ENCODE measurements at places on chromosomes 12 and 14.

- H3K27me3 ChIP-seq: no peaks in the 10 kb centered on the region
- H3K4me1 ChIP-seq: no peaks in the 10 kb centered on the region
- no peak for DNase-seq
These were observed 37.9 kb upstream of the BTG1 start for GRCh38 chr12:92183575-92183974.

DNA sequence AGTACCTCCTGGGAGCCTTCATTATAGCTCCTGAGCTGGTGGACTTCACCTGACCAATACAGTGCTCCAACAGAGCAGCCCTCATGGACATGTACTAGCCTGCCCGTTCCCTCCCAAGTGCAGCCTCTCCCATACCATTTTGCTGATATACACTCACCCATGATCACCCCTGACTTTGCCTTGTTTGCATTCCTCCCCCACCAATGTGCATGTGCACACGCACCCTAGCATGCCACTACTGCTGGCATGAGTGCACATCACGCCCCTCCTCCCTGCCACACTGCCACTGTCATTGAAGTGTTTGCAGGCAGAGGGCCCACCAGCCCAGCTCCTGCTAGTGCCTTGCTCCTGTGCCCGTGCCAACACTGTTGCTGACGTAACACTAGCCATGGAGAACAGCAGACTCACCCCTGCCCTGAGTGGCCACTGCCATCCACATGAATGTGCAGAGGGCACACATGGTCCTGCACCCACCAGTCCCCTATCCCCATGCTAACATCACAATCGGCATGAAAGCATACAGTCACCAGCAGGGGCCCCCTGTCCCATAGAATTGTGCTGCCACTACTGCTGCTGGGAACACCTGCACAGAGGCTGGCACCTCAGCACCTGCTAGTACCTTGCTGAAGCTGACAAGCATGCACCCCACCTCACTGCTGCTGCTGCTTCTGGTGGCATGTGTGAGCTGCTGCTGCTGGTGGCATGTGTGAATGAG is 110.3 kb downstream of the SINHCAF start:
- H3K36me3 ChIP-seq: no peaks in the 10 kb centered on the region
- no peak for DNase-seq
- H3K27ac ChIP-seq: no peak overlapping the region
- H3K27me3 ChIP-seq: no peaks in the 10 kb centered on the region
- H3K4me3 ChIP-seq: no peak overlapping the region
- no peaks in the 10 kb centered on the region for H3K4me1 ChIP-seq

DNA sequence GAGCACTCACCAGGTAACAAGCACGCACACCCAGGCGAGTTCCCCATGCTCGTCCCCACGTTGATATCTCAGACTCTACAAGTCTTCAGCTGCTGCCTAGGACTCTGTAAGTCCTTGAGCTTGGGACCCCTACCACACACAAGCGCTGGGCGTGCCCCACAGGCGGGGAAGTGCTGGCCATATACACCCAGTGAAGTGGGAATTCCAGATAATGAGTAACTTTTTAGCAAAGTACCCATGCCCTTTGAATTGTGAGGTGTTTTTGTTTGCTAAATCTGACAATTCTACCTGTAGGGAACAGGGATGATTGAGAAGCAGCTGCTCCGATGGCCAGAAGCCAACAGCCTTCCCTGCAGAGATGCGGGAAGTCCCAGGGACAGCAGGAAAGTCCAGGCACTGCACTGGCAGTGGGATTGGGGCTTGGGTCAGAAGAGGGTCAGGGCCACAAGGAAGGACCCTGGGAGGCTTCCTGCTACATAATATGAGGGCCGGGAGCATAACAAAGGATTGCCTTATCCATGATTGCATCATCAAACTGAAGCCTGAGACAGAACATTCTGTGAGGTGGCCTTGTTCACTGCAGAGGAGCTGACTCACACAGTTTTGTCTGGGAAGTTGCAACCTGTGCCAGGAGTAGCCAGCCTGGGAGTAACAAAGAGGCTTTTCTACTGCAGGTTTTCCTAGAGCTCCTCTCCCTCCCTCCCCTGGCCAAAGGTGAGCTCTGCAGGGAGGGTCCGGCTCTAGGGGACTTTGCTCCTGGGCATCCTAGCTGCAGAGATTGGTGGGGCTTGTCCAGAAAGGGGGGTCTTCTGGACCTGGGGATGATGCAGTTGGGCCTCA is 13.2 kb upstream of the SERPINA3 start:
- H3K27ac ChIP-seq: peak overlapping the region; percentile 68
- no peaks in the 10 kb centered on the region for H3K27me3 ChIP-seq
- DNase-seq: peak; percentile 77
- no peaks in the 10 kb centered on the region for H3K36me3 ChIP-seq
- peaks cover 26% of the 10 kb centered on the region for H3K4me1 ChIP-seq
- H3K4me3 ChIP-seq: no peak overlapping the region

- H3K4me3 ChIP-seq: no peak overlapping the region
- H3K27ac ChIP-seq: no peak overlapping the region
- no peak for DNase-seq
- no peaks in the 10 kb centered on the region for H3K36me3 ChIP-seq
These were observed 173.0 kb downstream of the SEC23A start for GRCh38 chr14:38930022-38930421.

GRCh38 chr12:43898474-43898873 is 62.6 kb downstream of the TMEM117 start:
- H3K4me1 ChIP-seq: no peaks in the 10 kb centered on the region
- no peaks in the 10 kb centered on the region for H3K36me3 ChIP-seq
- DNase-seq: no peak
- no peaks in the 10 kb centered on the region for H3K27me3 ChIP-seq
- no peak overlapping the region for H3K27ac ChIP-seq

DNA sequence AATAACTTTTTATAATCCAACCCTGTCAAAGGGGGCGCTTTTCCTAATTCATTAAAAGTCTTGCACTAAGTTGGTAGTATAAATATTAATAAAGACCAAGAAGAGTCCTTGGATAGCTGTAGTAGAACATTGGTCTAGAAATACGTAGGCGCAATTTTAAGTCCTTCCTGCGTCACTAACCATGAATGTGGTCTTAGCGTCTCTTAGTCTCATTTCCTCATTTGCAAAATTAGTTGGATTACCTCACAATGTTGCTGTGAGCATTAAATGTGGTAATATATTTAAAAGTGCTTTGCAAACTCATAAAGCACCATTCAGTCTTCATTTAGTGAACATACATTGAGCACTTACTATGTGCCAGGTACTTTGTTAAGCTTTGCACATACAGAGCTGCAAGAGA is 149.7 kb downstream of the AEBP2 start:
- no peak for DNase-seq
- no peaks in the 10 kb centered on the region for H3K27me3 ChIP-seq
- no peak overlapping the region for H3K4me3 ChIP-seq
- no peaks in the 10 kb centered on the region for H3K36me3 ChIP-seq

DNA sequence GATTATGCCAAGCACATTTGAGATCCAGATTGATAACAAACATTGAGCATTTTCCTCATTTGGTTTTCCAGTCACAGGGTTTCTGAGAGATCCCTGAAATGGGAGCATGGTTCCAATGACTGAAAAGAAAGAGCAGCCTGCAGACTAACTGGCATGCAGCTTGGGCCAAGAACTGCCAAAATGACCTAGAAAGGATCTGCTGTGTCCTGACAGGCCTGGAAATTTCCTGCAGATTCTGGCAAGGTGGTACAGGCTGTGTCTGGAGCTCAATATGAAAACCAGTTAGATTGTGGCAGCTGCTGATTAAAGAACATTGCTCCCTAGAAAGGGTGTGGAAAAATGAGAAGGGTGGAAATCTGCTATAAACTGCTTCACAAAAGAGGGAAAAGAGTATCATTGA is 417.3 kb downstream of the IPO8 start:
- no peaks in the 10 kb centered on the region for H3K36me3 ChIP-seq
- H3K27ac ChIP-seq: no peak overlapping the region
- DNase-seq: no peak
- H3K4me1 ChIP-seq: no peaks in the 10 kb centered on the region
- H3K4me3 ChIP-seq: no peak overlapping the region

- H3K36me3 ChIP-seq: no peaks in the 10 kb centered on the region
- no peak overlapping the region for H3K4me3 ChIP-seq
- no peak overlapping the region for H3K27ac ChIP-seq
- no peak for DNase-seq
These were observed 94.9 kb downstream of the ADGRD1 start for GRCh38 chr12:131048611-131048990.

DNA sequence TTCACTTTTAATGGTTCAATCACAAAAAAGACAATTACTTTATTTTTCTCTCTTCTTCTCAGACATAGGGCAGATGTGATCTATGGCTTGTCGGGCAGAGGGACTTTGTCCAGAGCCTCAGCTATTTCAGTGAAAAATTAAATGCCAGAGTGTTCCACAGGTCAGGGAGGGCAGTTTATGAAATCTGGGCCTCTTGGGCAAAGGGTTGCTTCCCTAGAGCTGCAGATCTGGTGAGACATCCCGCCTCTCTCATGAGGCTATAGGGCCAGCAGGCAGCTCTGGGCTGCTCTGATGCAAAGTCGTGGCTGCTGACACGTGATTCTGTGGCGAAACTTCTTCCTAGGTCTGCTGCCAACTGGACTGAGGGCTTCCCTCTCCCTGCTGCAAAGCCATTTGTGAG is 6.0 kb downstream of the CLMN start:
- H3K36me3 ChIP-seq: no peaks in the 10 kb centered on the region
- peak overlapping the region; percentile 32 for H3K27ac ChIP-seq
- H3K4me3 ChIP-seq: no peak overlapping the region
- no peaks in the 10 kb centered on the region for H3K27me3 ChIP-seq
- DNase-seq: peak; percentile 82

DNA sequence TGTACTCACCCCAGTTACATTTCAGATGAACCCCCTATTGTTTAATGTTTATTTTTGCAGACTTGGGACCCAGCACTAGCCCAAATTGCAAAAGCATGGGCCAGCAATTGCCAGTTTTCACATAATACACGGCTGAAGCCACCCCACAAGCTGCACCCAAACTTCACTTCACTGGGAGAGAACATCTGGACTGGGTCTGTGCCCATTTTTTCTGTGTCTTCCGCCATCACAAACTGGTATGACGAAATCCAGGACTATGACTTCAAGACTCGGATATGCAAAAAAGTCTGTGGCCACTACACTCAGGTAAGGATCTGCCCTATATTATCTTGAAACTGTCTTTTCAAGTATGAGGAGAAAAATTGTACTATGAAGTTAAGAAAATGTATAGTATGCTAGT is 1.2 kb downstream of the GLIPR1 start:
- H3K27me3 ChIP-seq: no peaks in the 10 kb centered on the region
- no peak for DNase-seq
- H3K36me3 ChIP-seq: no peaks in the 10 kb centered on the region
- H3K4me1 ChIP-seq: peaks cover 17% of the 10 kb centered on the region
- H3K27ac ChIP-seq: peak overlapping the region; percentile 75
- peak overlapping the region; percentile 31 for H3K4me3 ChIP-seq

- peak overlapping the region; percentile 32 for H3K27ac ChIP-seq
- no peak for DNase-seq
- no peaks in the 10 kb centered on the region for H3K36me3 ChIP-seq
- H3K4me1 ChIP-seq: no peaks in the 10 kb centered on the region
These were observed 216.5 kb downstream of the PHLDA1 start for GRCh38 chr12:75814851-75815754.

DNA sequence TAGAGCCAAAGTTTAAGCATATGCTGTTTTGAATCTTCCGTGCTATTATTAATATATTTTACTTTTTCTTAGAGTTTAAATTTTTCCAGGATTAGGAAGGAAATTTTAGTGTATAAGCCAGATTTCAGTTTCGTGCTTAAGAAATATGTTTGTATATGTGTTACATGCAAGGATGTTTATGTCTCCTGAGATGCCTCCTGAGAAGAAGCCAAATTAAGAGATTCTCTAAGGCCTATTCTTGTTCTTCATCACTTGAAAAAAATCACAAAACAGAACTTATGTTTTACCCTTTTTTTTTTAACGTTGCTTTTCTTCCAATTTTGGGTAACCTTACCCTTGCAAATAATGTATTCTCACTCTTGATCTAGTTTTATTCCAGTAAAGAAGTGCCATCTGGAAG is 412.7 kb downstream of the TMTC2 start:
- DNase-seq: no peak
- H3K36me3 ChIP-seq: no peaks in the 10 kb centered on the region
- H3K4me3 ChIP-seq: no peak overlapping the region

DNA sequence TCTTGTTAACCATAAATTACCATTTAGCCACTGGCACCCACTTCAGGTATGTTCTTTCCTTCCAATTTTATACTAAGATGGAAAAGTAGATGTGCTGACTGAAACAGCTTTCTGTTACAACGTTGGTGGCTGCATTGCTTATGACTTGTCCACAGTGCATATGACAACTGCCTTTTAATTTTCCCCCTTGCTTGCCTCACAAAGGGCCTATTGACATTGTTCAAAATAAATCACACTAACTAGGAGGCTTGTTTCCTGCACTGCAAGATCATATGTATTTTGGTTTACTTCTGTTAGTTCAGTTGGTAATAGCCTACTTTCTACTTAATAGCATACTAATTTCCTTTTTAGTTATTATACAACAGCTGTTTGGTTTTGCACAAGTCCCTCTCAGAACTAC is 55.4 kb downstream of the SCAF11 start:
- H3K4me1 ChIP-seq: no peaks in the 10 kb centered on the region
- no peak for DNase-seq
- no peaks in the 10 kb centered on the region for H3K27me3 ChIP-seq
- H3K4me3 ChIP-seq: no peak overlapping the region
- no peak overlapping the region for H3K27ac ChIP-seq

- H3K4me3 ChIP-seq: no peak overlapping the region
- DNase-seq: no peak
- H3K4me1 ChIP-seq: peaks cover 43% of the 10 kb centered on the region
- no peak overlapping the region for H3K27ac ChIP-seq
- no peaks in the 10 kb centered on the region for H3K36me3 ChIP-seq
These were observed 124.3 kb downstream of the TSPAN9 start for GRCh38 chr12:3201339-3202051.

DNA sequence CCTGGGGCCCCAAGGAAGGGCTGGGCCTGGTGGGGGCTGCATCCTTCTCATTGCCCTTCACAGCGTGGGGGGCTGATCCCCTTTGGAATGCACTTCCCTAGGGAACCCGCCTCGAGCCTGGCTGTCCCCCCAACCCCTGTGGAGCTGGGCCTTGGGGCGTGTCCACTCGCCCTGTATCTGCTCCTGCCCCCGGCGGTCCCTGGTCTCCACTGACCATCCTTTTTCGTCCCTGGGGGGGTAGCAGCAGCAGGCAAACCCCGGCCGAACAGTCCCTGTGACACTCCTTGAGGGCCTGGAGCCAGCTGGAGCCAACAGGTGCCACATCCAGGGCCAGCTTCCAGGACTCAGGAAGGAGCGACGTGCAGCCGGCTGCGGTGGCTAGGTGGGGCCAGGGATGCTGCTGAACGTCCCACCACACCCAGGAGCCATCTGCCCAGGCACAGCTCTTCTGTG is 9.4 kb upstream of the GPR132 start:
- no peak overlapping the region for H3K27ac ChIP-seq
- H3K36me3 ChIP-seq: no peaks in the 10 kb centered on the region
- DNase-seq: no peak
- no peak overlapping the region for H3K4me3 ChIP-seq
- no peaks in the 10 kb centered on the region for H3K27me3 ChIP-seq
